ENCODE measurements at places on chromosomes 3 and 15.
A peak's percentile ranks its signal among the peaks of the same experiment; 100 is the strongest.

- DNase-seq = no peak
These were observed 10.3 kb upstream of the ARGFX start for GRCh38 chr3:121557426-121557934.

- DNase-seq = no peak
These were observed 501.4 kb downstream of the NSUN3 start for GRCh38 chr3:94564247-94564646.

GRCh38 chr15:92121047-92121446 lies 267.5 kb downstream of the SLCO3A1 start:
- DNase-seq = no peak

- DNase-seq = no peak
These were observed 41.4 kb downstream of the ROBO2 start for GRCh38 chr3:77081240-77081661.

- DNase-seq = no peak
These were observed 12.4 kb downstream of the ISG20 start for GRCh38 chr15:88651136-88651732.

DNA sequence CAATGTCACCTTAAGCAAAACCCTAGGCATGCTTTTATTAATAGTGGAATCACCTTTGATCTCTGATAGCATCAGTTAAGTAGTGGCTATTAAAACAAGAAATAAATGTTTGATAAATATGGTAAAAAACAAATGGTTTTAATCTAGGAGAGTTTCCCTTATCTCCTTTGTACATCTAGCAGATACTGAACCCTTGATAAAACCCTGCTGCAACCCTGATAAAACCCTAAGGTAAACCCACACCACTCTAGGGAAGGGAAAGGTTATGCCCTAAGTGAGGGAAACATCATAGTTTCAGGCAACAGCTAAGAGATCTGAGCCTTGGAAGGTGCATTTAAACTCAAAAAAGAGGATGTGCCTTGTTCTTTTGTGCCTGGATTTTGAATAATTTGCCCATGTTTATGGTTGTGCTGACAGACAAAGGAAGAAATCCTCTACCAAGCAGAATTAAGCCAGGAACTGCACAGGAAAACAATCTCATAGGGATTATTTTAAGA lies 309.7 kb downstream of the FGF12 start:
- no peak for DNase-seq

GRCh38 chr15:57045741-57046382 lies 127.4 kb downstream of the TCF12 start:
- DNase-seq = no peak

GRCh38 chr3:41997702-41998550 lies 36.0 kb upstream of the ULK4 start:
- no peak for DNase-seq

GRCh38 chr3:155737844-155738460 lies 6.9 kb downstream of the PLCH1 start:
- no peak for DNase-seq

GRCh38 chr3:152120601-152121269 lies 148.0 kb upstream of the MBNL1 start:
- no peak for DNase-seq

DNA sequence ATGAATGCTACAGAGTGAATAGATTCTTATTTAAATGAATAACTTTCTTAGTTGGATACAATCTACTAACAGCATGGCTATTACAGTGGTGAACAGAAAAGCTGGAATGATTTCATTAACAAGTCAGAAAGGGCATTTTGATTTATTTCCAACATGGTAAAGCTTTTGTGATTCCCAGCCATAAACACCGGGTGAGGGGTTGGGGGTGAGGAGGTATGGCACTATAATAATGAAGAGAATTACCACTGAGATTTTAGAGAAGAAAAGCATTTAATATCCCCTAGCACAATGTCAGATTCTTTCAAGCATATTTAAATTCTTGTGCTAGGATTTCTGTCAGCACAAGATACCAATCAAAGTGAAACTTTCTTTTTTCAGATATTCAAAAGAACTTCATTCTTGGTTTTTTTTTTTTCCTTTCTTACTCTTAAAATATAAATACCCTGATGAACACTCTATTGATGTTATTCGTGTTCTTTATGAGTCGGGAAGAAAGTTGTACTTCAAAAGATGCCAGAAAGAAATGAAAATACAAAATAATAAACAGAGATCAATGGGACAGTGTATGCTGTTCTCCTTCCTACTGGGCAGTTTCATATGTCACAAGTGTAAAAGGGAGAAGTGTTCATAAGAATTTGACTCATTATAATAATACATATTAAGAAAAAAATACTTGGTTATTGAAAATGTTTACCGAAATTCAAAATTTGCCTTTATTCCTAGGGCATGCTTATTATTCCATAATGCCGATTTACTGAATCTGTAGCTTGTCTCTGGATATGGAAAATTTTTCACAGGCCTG lies 522.8 kb downstream of the CADM2 start:
- no peak for DNase-seq

DNA sequence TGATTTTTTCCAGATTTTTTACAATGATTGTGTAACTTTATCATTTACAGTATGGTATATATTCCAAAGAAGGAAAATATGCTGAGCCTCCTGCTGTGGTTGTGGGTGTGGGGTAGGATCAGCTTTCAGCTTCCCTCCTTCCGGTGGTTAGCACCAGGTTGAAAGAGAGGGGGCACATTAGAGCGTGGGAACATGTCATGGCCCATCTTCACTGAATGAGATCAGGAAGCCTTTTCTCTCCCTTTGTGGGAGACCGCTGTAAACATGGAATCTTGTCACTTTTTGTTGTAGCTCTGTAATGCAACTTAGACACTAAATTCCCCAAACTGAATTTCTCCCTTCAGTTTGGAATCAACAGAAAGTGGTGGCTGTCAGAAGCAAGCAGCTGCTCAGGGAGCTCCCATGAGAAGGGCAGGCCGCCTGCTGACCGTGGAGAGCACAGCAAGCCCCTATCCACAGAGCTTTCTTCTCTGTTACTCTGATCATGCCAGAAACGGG lies 86.7 kb upstream of the LIMD1 start:
- peak; percentile 25 for DNase-seq

GRCh38 chr3:168472783-168473182 lies 377.1 kb upstream of the GOLIM4 start:
- DNase-seq = no peak

- DNase-seq = no peak
These were observed 99.1 kb downstream of the VGLL4 start for GRCh38 chr3:11544412-11545181.

GRCh38 chr3:135260025-135260424 lies 465.0 kb downstream of the EPHB1 start:
- no peak for DNase-seq

GRCh38 chr3:46848271-46849044 lies 14.8 kb downstream of the MYL3 start:
- DNase-seq = no peak

DNA sequence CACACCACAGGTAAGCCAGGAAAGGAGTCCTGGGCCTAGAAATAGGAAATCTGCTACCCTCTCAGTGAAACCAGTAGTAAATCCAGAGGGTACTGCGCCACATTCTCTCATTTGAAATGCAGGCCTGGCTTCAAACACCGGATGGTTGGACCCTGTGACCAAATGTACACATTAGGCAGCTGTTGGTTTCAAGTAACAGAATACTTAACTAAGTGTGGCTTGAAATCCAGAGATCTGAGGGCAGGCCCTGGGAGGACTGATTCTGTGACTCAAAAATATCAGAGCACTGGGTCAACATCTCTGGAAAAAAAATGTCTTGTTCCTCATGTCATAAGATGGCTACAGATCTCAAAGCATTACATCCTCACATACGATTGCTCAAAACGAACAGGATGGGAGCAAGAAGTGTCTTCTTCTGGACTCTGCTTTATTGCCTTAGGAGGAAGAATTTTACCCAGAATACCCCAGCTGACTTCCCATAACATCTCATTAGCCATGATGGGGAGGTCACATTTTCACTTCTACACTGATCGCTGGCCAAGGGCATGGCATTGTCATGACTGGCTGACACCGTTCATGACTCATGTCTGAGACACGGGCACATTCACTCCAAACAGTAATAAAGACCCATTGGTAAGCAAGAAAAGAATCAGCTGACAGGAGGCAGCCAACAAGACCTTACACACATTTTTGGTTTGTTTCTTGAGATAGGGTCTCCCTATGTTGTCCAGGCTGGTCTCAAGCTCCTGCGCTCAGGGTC lies 166.0 kb downstream of the ARRDC4 start:
- no peak for DNase-seq

GRCh38 chr3:21117370-21117769 lies 633.6 kb downstream of the ZNF385D start:
- no peak for DNase-seq

DNA sequence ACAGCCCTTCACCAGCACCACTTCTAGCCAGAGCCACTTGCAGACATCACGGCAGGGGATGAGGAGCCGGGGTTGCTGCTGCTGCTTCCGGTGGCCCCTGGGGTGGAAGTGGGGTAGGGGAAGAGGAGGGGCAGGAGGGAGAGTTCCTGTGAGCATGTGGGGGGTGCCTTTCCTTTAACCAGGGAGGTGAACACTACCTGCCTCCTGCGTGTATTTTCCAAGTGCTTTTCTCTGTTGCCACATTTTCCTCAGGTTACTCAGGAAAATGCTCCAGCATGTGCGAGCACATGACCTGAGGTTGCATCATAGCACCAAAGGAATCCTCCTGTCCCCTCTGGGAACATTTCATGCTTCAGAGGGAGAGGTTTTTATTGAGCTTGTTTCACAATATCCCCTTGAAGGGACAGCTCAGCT lies 12.2 kb upstream of the SACM1L start:
- peak; percentile 61 for DNase-seq

DNA sequence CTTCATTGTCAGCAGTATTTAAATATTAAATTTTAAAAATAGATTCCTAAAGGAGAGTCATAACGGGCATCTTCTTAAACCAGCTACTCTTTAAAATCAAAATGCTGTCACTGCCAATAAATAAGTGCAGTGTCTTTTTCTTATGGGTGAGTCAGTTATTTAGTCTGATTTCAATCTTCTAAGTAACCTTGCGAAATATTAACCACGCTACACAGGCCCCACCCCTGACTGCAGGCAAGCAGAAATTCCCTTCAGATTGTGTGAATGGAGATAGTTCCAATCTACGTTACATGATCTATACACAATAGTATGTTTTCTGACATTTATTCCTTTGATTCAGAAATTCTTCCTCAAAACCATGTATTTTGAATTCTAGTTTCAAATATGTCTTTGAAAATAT lies 141.5 kb downstream of the GADL1 start:
- no peak for DNase-seq

GRCh38 chr3:160126051-160126450 lies 99.2 kb upstream of the C3orf80 start:
- DNase-seq = no peak

DNA sequence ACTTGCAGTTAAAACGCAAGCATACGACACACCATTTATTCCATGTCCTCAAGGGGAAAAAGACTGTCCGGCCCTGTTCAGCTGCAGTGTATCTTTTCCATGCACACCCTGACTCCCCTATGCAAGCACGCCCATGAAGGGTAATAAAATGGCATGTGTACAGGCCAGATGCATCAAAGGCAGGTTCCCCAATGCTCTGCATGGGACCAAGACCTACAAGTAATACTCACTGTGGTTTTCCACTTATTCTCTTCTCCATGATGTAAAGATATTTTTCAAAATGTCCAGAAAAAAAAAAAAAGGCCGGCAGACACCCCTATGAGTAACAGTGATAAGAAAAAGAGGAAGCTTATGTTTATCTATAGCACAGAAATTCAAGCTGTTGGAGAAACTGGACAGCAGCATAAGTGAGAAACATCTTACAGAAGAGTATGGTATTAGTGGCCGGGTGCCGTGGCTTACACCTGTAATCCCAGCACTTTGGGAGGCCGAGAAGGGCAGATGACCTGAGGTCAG lies 70.8 kb downstream of the MCF2L2 start:
- no peak for DNase-seq

All from CD8-positive, alpha-beta memory T cell (primary cell).